Right atrium auricular region (tissue), 2 donors: ENCODE measurements at places on chromosomes 13 and 19. TPM values are rescaled to one million over a fixed set of nuclear protein-coding genes. Genes with fewer than 3 reads are reported as not detected.

- DNase-seq = no peak
- no peak overlapping the region for H3K4me3 ChIP-seq
- no peak overlapping the region for H3K27ac ChIP-seq
- no peaks in the 10 kb centered on the region for H3K36me3 ChIP-seq
- H3K4me1 ChIP-seq = no peaks in the 10 kb centered on the region
These were observed 13.1 kb upstream of the LMTK3 start for GRCh38 chr19:48524732-48525131.

DNA sequence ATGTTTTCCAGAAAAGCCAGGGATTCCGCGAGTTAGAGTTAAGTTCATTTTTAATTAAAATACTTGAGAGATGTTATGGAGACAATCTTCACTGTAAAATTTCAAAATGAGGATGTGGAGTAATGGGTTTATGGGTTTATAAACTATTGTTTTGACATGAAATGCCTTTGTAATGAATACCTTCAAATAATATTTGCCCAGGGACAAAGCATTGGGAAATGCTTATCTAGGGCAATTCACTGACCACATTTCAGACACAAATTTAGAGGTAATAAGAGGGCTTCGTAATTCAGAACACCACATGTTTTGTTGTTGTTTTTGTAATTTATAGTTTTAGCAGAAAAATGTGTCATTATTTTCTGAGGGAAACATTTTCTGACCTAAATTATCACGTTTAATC lies 241.1 kb upstream of the ATXN8OS start:
- H3K4me3 ChIP-seq = no peak overlapping the region
- no peaks in the 10 kb centered on the region for H3K4me1 ChIP-seq
- no peaks in the 10 kb centered on the region for H3K27me3 ChIP-seq
- H3K27ac ChIP-seq = no peak overlapping the region
- no peak for DNase-seq

Gene KLK15
- total RNA-seq = not detected

Gene DLEU7
- 0.31 TPM for total RNA-seq

DNA sequence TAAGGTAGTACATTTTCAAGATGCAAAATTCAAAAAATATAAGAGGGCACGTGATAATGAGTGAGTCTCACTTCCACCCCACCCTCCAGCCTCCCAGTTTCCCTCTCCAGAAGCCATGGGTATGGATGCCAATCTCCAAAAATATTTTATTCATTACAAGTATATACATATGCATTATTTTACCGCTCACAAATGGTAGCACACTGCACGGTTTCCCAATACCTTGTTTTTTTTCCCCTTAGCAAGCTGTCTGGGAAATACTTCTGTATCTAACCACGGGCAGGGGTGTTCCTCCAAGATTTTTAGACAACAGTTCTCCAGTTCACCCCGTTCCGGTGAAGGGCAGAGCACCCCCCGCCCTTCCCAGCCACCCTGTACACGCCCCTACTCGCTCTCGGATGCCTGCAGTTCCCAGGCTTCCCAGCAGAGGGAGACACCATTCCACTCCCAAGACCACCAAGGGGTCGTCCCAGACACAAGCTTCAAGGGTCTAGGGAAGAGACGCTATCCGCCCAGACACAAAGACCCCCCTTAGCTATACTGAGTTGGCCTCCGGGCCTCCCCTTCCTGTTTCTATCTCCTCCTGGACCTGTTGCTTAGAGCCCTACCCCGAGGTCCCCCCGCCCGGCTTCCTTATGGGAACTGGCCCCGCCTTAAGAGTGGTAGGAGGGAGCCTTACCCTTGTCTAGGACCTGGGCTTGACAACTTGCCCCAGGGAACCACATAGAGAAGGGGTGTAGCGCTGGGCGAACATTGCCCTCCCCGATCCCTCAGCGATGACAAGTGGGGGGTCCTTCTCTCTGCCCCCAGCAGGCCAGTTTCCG lies 1.1 kb upstream of the FXYD3 start:
- H3K4me3 ChIP-seq = peak overlapping the region; percentile 39
- no peak for DNase-seq
- H3K27me3 ChIP-seq = no peaks in the 10 kb centered on the region
- peak overlapping the region; percentile 15 for H3K27ac ChIP-seq

DNA sequence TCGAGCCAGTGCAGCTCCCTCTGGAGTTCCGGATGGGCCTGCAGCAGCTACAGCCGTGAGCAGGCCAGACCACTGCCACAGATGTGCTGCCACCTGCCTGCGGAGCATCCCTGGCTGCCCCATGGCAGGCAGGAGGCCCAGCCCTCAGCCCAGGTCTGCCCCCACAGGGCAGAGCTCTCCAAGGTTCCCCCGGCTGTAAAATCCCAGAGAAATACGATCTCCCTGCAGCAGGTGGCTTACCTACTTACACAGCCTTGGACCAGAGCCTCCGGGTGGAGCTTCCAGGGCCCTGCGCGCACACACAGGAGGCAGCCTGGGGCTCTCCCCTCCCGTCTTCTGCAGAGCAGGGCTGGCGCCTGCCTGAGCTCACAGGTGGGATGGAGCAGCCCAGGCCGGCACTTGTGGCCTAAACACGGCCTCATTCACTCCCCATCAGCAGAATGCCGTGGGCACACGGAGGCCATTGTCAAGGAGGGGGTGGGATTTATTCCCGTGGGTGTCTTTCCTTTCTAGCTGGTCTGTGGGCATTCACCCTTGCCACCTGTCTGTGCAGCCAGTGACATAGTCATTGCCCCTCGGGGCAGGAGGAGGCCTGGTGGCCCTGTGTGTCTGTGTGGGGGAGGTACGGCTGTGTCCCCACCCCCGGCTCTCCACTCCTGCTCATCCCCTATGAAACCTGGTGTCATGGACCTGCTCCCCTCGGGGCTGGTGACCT lies 118.0 kb downstream of the KDM4B start:
- peaks cover 37% of the 10 kb centered on the region for H3K36me3 ChIP-seq
- no peak overlapping the region for H3K27ac ChIP-seq
- no peaks in the 10 kb centered on the region for H3K27me3 ChIP-seq
- H3K4me3 ChIP-seq = no peak overlapping the region
- H3K4me1 ChIP-seq = no peaks in the 10 kb centered on the region

GRCh38 chr19:35419046-35419445 lies 29.0 kb upstream of the FFAR2 start:
- H3K27me3 ChIP-seq = no peaks in the 10 kb centered on the region
- H3K4me3 ChIP-seq = no peak overlapping the region
- H3K27ac ChIP-seq = no peak overlapping the region
- DNase-seq = no peak
- H3K4me1 ChIP-seq = no peaks in the 10 kb centered on the region

DNA sequence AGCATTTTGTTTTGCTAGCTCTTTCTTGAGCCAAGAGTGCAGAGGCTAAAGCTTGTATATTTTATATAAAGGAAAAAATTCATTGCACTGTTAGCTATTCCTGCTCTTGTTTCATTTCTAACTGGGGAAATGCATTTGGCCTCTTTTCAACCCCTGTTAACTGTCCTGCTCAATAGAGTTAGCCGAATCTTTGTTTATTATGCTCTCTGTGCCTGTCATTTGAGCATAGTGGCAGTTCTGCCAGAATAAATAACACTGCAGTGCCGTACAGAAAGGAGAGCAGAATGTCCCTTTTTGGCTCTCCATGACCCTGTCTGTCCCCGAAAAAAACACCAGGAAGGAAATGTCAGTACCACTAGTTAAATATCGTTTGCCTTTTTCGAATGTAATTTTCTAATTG lies 350.8 kb downstream of the MYO16 start:
- DNase-seq = no peak
- no peak overlapping the region for H3K4me3 ChIP-seq
- H3K36me3 ChIP-seq = no peaks in the 10 kb centered on the region
- no peaks in the 10 kb centered on the region for H3K4me1 ChIP-seq
- H3K27ac ChIP-seq = no peak overlapping the region
- H3K27me3 ChIP-seq = no peaks in the 10 kb centered on the region

Gene EBI3
- 2.6 TPM for total RNA-seq

Gene TMEM259
- 170 TPM for total RNA-seq

Gene ZNF382
- total RNA-seq = 11.9 TPM
